Activated gamma-delta T cell treated with anti-CD3 and anti-CD28 coated beads, Interleukin-2, amount 50 U/mL, for 16 hours (primary cell): ENCODE measurements at places on chromosomes 4 and X.

- no peak for DNase-seq
These were observed 24.8 kb upstream of the EOLA2 start for GRCh38 chrX:149962859-149963757.

GRCh38 chrX:104310090-104310489 lies 55.4 kb upstream of the ESX1 start:
- DNase-seq: no peak

DNA sequence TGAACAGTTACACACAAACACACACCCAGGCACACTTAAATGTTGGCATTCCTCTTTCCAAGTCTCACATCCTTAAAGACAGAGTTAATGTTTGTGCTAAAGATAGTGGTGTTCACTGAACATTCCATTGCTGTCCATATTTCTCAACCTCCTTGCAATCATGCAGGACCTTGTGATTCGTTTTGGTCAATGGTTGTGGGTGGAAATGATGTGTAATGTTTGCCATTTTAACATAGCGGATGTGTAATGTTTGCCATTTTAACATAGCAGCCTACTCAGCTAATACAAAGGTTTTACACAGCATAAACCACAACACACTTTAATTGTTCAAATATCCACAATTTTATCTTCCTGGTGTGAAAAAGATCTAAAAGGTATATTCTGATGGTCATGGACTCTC lies 93.9 kb downstream of the CEP44 start:
- no peak for DNase-seq

DNA sequence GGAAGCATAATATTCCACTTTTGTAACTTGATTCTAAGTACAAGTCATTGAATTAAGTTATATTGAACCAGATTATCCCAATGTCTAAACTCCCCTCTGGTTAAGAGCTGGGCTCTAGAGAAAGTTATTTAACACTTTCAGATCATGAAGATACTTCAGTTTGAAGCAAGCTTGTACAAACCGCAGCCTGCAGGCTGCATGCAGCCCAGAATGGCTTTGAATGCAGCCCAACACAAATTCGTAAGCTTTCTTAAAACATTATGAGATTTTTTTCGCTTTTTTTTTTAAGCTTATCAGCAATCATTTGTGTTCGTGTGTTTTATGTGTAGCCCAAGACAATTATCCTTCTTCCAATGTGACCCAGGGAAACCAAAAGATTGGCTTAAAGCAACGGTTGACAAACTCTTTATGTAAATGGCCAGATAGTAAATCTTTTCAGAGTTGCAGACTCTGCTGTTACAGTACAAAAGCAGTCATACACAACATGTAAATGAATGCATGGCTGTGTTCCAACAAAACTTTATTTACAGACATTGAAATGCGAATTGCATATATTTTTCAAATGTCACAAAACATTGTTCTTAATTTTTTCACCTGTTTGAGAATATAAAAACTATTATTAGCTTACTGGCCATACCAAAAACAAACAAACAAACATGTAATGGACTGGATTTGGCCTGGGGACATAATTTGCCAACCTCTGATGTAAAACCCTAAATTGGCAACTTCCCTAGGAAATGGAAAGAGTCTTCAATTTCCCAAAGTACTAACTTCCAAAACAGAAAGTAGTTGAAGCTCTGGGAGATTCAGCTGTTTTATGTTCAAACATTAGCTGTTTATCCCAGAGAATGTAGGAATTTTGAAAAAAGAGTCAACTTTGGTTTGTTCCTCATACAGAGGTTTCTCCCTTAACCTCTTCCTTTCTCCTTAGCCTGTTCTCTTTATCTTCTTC lies 201.1 kb upstream of the MBNL3 start:
- DNase-seq: no peak

DNA sequence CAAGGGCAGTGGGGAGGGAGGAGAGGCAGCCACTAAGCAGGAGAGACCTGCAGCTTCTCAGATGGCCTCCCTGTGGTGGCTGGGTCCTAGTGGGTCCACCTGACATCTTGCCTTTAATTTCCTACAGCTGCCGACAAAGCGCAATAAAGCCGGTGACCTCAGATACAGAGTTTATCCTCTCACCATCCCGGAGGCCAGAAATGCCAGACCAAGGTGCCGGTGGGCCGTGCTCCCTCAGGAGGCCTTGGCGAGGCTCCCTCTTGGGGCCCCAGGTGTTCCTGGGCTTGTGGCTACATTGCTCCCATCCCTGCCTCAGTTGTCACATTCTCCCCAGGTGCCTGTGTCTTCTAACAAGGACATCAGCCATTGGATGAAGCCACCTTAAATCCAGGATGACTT lies 103.0 kb downstream of the ADRA2C start:
- DNase-seq: no peak

GRCh38 chrX:18065956-18066355 lies 154.7 kb downstream of the BEND2 start:
- DNase-seq: no peak

DNA sequence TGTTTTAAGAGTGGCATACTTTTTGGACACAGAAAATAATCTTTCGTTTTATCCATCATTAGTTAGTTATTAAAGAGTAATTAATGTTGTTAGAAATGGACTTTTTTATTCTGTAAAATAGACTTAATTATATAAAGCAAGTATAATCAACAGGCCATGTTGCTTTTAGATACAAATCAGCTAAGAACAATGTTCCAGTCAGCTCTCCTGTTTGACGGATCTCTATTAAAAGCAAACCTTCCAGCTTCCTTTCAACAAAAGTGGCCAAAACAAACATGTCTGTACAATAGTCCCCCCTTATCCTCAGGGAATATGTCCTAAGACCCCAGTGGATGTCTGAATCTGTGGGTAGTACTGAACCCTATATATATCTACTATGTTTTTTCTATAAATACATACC lies 4.9 kb upstream of the SLC10A4 start:
- DNase-seq: no peak
